ENCODE measurements at places on chromosomes 2 and 18.

GRCh38 chr2:105834931-105835330 is 90.2 kb downstream of the NCK2 start:
- H3K36me3 ChIP-seq: peaks cover 24% of the 10 kb centered on the region
- H3K4me1 ChIP-seq: peaks cover 25% of the 10 kb centered on the region
- no peak for DNase-seq
- H3K4me3 ChIP-seq: no peak overlapping the region
- H3K27me3 ChIP-seq: peaks cover 2% of the 10 kb centered on the region
- no peak overlapping the region for H3K27ac ChIP-seq

DNA sequence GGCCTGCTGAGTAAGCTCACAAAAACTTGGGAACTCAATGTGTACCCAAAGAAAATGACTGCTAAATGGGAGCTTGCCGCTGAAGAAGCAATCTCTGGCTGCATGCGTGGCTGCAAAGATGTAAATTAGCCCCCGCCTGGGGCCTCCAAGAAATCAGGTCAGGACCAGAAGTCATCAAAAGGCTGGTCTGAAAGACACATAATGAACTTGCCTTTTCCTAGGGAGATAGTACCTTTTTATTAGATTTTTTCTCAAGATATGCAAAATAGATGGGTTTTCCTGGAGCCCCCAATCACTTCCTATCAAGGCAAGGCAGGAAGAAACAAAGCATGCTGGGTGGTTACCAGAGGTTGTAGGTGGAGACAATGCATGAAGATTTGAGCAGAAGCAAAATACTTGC is 38.9 kb downstream of the PDCL3 start:
- no peak overlapping the region for H3K27ac ChIP-seq
- no peaks in the 10 kb centered on the region for H3K4me1 ChIP-seq
- no peaks in the 10 kb centered on the region for H3K27me3 ChIP-seq
- no peak for DNase-seq
- no peak overlapping the region for H3K4me3 ChIP-seq

GRCh38 chr2:239881561-239882320 is 143.4 kb downstream of the NDUFA10 start:
- H3K27ac ChIP-seq: no peak overlapping the region
- no peak overlapping the region for H3K4me3 ChIP-seq
- H3K4me1 ChIP-seq: no peaks in the 10 kb centered on the region
- H3K36me3 ChIP-seq: peaks cover 22% of the 10 kb centered on the region
- peaks cover 3% of the 10 kb centered on the region for H3K27me3 ChIP-seq

- H3K36me3 ChIP-seq: no peaks in the 10 kb centered on the region
- no peaks in the 10 kb centered on the region for H3K27me3 ChIP-seq
- no peaks in the 10 kb centered on the region for H3K4me1 ChIP-seq
- H3K27ac ChIP-seq: no peak overlapping the region
- H3K4me3 ChIP-seq: no peak overlapping the region
These were observed 100.9 kb downstream of the ATAD2B start for GRCh38 chr2:23826040-23826439.

GRCh38 chr2:120465989-120466703 is 120.2 kb downstream of the INHBB start:
- no peaks in the 10 kb centered on the region for H3K4me1 ChIP-seq
- no peak overlapping the region for H3K27ac ChIP-seq
- H3K4me3 ChIP-seq: no peak overlapping the region

DNA sequence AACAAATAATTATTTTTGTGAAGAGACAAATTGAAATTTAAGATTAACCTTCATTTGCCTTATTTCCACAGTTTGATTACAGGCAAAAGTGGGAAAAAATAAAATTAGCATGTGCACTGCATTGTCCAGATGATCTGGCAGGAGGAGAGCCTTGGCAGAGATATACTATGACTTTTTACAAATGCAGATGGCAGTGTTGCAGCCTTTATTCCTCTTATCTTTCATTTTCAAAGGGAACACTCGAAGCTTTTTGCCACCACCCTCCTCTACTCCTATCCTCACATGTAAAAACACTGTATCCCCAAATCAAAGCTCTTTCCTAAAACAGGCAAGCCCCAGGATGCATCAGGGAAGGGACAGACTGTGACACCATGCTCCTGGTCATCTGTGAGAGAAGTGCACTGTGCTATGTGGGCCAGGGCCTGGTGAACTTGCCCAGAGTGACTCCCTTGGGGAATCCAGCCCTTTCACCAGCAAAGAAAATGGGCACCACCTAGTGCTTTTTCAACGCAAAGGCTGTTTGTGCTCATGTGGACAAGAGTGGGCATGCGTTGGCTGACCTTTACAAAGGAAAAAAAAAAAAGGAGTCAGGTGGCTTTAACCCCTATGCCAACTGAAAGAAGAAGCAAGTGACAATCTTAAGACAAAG is 74.7 kb upstream of the ETAA1 start:
- H3K27ac ChIP-seq: peak overlapping the region; percentile 28
- peaks cover 20% of the 10 kb centered on the region for H3K4me1 ChIP-seq
- DNase-seq: peak; percentile 33
- peaks cover 2% of the 10 kb centered on the region for H3K27me3 ChIP-seq

- H3K27ac ChIP-seq: no peak overlapping the region
- no peak for DNase-seq
- peaks cover 6% of the 10 kb centered on the region for H3K27me3 ChIP-seq
These were observed 203.3 kb downstream of the AFF3 start for GRCh38 chr2:99939135-99939534.

DNA sequence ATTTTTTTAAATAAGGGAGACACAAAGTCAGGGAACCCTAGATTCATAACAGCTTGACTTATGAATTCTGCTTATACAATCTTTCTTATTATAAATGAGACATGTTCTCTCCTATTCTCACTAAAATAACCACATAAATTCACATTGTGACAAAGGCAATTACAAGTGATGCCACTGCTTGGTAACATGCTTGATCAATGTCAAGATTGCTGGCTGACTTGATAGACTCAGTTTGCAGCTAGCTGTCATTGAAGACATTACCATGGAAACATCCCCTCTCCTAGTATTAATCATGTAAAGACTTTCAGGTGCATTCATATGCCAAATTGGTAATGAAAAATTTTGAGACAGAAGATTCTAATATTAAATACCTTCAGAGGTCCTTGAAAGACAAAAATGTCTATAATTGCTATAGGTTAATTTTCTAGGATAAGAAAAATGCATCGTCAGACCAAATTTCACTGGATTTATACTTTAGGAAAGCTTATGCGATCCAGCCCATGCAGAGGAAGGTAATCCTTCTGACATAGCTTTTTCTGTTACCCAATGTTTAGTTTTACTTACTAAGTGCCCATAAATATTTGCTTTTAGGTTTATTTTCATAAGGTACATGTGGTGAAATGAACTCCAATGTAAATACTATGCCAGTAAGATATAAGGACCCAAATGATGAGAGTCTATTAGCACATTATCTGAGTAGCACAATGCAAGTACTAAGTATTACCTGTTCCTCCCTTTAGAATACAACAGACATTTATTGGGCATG is 32.6 kb upstream of the ENOSF1 start:
- no peak overlapping the region for H3K4me3 ChIP-seq
- DNase-seq: no peak
- H3K4me1 ChIP-seq: no peaks in the 10 kb centered on the region
- no peak overlapping the region for H3K27ac ChIP-seq

DNA sequence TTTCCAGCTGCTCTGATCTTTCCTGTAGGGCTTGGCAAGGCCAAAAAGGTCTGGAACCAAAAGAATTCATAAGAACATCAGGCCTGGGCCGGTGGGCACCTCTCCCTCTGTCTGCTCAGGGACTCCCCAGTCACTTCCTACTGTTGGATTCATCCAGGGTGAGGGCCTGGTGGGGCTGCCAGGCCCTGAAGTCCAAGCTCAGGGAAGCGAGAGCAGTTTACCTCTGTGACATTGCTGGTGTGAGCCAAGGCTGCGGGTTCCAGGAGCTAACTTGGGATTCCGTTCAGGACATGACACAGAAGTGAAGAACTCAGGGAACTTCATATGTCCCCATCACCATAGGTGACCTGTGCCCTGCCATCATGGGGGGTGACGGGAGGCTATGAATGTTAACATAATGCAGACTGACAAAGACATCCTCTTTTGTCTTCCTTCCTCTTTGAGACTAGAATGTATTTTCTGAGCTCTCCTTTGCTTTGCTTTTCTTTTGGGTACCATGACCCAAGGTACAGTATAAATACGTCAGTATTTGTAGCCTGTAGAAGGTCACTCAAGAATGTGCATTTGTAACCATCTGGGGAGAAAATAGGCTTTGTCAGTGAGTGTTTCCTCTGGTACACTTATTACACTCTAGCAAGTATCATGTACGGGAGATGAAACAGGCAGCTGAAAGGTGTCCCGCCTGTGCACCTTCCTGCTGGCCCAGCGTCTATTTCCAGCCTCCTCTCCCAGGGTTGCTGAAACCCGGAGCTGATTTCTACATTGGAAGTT is 130.5 kb upstream of the SLC1A4 start:
- H3K4me1 ChIP-seq: peaks cover 21% of the 10 kb centered on the region
- peak overlapping the region; percentile 72 for H3K4me3 ChIP-seq
- DNase-seq: no peak
- no peaks in the 10 kb centered on the region for H3K36me3 ChIP-seq

DNA sequence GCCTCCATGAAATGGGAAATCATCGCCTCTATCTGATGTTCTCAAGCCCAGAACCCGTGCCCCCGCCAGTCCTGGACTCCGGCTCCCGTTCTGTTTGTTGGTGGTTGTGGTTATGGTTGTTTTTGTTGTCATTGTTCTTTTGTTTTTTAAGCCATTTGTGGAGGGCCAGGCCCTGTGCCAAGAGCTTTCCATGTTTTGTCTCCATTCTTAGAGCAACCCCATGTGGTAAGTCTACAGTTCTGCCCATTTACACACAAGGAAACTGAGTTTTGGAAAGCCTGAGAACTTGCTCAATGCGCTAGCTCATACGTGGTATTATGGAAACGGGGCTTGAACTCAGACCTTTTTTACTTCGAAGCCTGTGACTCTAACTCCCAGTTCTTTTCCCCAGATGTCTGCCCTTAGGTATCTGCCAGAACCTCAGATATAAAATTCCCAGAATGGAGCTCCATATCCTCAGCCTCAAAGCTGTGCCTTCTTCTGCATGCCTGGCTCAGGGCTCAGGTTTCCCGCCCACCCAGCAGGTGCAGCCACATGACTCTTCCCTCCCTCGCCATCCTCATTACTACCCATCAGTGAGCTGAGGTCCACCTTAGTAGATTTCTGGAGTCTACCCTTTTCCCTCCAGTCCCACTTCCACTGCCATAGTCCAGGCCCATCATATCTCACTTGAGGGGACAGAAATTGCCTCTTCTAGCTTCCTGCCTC is 194.1 kb downstream of the KLHL29 start:
- H3K27me3 ChIP-seq: no peaks in the 10 kb centered on the region
- H3K36me3 ChIP-seq: no peaks in the 10 kb centered on the region
- H3K4me1 ChIP-seq: peaks cover 2% of the 10 kb centered on the region
- no peak overlapping the region for H3K27ac ChIP-seq
- DNase-seq: no peak

DNA sequence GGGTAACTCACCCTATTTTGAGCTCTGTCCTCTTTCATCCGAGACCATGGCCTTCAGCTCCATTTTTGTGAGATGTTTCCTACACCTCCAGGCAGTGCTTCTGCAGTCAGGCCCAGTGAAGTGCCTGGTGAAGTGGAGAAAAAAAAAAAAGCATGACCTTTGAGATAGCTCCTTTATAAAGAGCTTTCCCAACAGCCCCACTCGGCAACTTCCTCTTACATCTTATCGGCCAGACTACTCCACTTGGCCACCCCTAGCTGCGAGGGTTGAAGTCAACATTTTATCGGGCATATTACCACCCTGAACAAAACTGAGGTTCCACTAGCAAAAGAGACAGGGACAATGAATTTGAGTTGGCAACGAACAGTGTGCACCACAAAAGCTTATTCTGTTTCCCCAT is 124.8 kb upstream of the RNF152 start:
- H3K36me3 ChIP-seq: no peaks in the 10 kb centered on the region
- H3K4me1 ChIP-seq: no peaks in the 10 kb centered on the region
- no peak overlapping the region for H3K27ac ChIP-seq
- H3K27me3 ChIP-seq: no peaks in the 10 kb centered on the region
- no peak overlapping the region for H3K4me3 ChIP-seq
- no peak for DNase-seq

GRCh38 chr2:118119158-118119727 is 31.0 kb downstream of the INSIG2 start:
- no peaks in the 10 kb centered on the region for H3K36me3 ChIP-seq
- H3K27me3 ChIP-seq: no peaks in the 10 kb centered on the region
- no peak for DNase-seq
- H3K4me3 ChIP-seq: no peak overlapping the region

DNA sequence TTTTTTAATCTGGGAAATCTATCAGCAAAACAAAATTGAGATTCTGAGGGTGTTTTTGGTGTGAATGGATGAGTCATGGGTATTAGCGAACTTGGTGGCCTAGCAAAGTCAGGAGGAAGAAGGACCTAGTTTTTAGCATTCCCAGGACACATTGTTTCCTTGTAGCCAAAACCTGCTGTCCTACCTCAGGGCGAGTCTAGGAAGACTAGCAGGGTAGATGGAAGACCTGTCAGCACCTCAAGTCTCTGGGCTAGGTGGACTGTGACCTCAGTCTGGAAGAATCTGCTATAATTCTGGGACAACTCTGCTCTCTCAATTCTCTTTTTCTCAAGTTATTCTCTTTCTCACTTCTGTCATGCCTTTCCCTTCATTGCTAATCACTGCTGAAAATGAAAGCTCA is 1399.3 kb upstream of the LRRTM1 start:
- H3K27ac ChIP-seq: no peak overlapping the region
- no peaks in the 10 kb centered on the region for H3K27me3 ChIP-seq
- no peak overlapping the region for H3K4me3 ChIP-seq
- peaks cover 3% of the 10 kb centered on the region for H3K4me1 ChIP-seq
- DNase-seq: no peak

- no peaks in the 10 kb centered on the region for H3K36me3 ChIP-seq
- H3K27me3 ChIP-seq: peaks cover 9% of the 10 kb centered on the region
- no peak overlapping the region for H3K4me3 ChIP-seq
- no peak for DNase-seq
- peaks cover 2% of the 10 kb centered on the region for H3K4me1 ChIP-seq
These were observed 21.6 kb downstream of the TWIST2 start for GRCh38 chr2:238869293-238870124.

DNA sequence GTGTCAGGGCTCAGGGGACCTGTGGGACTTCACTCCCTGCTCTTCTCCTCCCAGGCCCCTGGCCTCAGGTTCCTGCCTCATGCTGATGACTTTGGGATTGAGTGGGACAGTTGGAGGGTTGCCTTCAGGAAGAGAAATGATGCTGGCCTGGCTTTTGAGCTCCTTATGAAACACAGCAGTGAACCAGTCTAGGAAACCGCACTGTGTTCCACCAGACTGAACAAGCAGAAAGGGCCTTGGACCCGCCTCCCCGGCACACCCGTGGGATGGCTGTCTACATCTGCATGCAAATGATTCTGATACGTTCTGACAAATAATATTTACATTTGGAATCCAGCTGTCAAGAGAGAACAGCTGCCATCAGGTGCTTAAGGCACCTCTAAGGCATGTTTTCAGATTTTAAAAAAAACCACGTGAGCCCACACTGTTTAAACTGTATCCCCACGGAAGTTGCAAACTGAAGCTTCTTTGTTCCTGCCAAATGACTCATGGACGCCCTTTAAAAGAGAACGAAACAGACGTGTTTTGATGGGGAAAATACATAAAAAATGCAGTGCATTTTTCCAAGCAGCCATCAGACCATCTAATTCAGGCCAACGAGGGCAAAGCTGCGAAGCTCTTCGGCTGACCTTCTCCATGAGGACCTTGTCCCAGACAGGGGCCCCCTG is 27.6 kb upstream of the ASAP2 start:
- peaks cover 7% of the 10 kb centered on the region for H3K36me3 ChIP-seq
- peaks cover 8% of the 10 kb centered on the region for H3K27me3 ChIP-seq
- no peak overlapping the region for H3K27ac ChIP-seq
- peaks cover 7% of the 10 kb centered on the region for H3K4me1 ChIP-seq

Measured in glutamatergic neuron (in vitro differentiated cells).